ENCODE measurements at places on chromosomes 4 and X.

GRCh38 chrX:145677109-145677817 is 140.4 kb upstream of the SLITRK2 start:
- ATAC-seq = no peak

DNA sequence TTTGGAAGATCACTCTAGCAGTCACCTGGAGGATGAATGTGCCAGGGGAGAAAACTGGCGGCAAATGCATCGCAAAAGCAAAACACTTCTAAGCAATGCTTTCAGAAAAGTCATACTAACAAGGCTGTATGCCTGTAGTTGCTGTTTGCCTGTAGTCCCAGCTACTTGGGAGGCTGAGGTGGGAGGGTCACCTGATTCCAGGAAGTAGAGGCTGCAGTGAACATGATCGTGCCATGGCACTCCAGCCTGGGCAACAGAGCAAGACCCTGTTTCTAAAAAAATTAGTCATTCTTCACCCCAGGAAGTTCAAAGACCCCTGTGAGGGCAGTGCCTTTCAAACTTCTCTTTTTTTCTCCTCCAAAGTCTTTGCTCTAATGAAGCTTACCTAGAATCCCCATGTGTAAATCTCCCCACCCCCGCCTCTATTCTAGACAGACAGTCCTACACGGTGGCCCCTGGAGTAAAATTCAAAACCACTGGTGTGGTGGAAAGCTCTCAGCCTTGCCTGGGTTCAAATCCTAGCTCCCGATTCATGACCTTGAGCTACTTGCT is 5.5 kb downstream of the SOWAHD start:
- no peak for ATAC-seq

DNA sequence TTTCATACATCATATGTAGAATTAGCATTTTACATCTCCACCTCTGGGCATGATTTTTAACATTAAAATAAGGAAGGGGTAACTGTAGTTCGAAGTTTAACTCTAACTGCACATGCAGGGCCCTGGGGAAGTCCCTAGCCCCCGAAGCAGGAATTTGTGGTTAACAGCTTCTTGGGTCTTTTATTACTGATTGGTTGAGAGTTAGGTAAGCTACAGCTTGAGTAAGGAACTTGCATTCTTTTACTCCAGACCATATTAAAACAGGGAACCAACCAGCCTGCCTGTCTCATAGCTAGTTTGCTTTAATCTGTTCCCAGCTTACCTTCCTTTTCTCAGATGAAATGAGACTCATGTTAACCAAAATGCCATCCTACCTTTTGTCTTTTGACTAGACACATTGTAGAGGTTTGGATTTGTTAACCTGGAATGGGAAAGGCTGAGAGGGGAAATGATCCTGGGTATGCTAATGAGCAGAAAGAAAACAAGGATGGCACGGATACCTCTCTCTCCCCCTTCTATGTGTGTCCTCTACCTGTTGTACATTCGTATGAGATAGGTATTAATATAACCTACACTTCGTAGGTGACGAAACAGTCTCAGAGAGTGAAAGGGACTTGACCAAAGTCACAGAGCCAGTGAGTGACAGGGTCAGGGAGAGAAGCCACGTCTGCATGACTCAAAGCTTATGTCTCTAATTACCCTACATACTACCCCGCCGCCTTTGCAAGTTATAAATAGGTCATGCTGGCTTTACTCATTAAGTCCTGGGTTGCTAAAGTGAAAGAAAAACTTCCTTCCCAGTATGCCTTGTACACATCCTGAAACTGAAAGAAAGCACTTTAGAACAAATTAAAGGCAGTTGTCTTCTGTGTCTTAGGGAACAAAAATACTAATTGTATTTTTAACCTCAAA is 119.5 kb upstream of the AFF2 start:
- ATAC-seq = no peak

- ATAC-seq = no peak
Measured at GRCh38 chr4:140858897-140859296, 102.7 kb upstream of the TBC1D9 start.

- no peak for ATAC-seq
Measured at GRCh38 chr4:180098586-180098985, 2144.6 kb upstream of the TENM3 start.

DNA sequence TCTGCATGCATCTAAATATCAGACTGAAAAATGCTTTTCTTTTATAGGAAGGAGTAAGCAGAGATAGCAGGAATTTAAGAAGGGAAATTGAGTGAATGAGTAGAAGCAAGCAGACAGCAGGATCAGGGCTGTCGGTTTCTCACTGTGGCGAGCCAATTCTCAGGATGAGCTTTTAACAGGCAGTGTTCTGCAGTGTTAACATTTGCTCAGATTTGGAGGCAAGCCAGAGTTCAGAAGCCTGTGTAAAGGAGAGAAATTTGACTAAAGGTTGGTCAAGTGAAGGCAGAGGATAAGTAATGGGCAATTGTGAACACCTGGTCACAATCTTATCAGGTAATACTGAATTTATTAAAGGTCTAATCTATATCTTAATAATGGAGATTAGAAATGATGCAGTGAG is 133.3 kb upstream of the MAGEB16 start:
- ATAC-seq = no peak

DNA sequence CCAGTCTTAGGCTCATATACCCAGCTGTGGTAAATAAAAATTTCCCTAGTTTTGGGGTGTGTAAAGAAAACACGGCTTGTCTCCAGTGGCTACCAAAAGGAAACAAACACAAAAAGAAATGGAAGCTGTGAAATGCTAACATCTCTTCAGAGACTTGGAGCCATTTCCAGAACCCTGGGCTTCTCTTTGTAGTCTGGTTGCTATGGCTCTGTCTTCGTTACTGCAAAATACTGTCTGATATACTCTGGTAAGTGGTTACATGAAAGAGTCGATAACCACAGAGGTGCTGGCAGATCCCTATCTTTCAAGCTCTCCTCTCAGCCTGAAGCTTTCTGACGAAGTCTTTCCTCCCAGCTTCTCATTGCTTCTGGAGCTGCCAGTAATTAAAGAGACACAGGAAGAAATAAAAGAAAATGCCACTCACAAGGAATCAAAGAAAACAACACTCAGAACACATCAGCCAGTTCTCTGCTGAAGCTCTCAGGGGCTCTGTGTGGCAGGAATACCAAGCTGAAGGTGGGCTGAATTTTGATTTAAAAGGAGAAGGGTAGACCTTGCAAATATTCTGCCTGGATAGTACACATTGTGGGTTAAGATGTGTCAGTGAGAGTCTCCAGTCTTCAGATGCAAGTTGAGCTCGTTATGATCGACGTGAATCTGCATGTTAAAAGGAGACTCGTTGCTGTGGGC is 107.6 kb upstream of the FAM9C start:
- peak; percentile 57 for ATAC-seq

DNA sequence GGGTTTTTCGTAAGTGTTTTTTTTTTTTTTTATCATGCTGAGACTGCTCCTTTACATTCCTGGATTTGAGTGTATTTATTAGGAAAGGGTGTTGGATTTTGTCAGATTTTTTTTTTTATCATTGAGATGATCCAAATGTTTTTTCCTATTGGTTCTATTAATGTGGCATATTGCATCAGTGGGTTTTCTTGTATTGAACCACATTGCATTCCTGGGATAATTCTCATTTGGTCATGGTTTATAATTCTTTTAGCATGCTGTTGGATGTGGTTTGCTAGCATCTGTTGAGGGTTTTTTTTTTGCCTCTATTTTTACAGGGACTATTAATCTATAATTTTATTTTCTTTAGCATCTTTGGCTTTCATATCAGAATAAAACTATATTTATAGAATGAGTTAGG is 28.8 kb downstream of the COL4A5 start:
- no peak for ATAC-seq

DNA sequence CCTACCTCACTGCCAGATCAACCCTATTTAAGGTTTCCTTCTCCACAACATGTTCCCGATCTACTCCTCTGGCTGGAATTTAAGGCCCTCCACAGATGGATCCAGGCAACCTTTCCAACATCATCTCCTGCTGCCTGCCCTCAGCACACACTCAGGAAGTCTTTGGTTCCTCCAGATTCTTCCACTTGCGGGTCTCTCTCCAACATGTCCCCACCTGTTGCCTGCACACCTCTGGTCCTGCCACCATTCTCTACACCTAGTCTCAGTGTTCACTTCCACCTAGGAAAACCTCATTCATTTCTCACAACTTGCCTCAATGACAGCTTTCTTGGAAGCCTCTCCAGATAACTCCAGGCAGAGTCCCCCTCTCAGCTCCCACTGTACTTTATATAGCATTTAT is 80.1 kb downstream of the RTL5 start:
- ATAC-seq = no peak

DNA sequence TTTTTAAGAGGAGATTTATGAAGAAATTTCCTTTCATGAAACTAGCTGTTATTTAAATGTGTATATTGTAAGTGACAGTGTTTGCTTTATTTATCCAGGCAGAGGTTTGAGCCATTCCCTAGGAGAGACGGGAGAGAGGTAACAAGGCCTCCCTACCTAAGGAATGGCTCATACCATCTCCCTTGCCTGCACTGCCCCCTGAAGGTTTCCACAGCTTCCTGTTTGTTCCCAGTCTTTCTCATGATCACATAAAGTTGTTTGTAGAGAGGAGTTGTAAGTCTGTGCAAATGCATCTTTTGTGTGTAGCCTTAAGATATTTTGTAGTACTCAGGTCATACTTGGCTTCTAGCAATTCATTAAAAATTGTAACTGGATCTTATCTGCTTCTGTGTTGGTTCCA is 1504.5 kb upstream of the PCDH10 start:
- ATAC-seq = no peak

- ATAC-seq = no peak
Measured at GRCh38 chr4:121765971-121766538, 1.1 kb upstream of the SMIM43 start.

DNA sequence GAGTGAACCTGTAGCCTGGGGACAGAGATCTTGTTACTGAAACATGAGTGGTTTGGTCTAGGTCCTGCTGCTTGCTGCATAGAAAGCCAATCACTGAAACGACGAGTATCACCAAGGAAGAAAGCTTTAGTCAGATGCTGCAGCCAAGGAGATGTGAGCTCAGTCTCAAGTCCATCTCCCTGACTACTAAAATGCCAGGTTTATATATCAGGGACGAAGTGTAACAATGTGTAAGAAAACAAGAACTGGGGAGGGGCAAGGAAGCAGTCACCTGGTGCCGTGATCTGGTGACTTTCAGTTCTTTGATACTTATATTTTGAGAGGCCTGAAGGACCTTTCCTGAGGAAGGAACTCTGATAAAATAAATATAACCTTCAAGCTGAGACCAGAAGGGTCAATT is 19.6 kb upstream of the ABRAXAS1 start:
- ATAC-seq = no peak

DNA sequence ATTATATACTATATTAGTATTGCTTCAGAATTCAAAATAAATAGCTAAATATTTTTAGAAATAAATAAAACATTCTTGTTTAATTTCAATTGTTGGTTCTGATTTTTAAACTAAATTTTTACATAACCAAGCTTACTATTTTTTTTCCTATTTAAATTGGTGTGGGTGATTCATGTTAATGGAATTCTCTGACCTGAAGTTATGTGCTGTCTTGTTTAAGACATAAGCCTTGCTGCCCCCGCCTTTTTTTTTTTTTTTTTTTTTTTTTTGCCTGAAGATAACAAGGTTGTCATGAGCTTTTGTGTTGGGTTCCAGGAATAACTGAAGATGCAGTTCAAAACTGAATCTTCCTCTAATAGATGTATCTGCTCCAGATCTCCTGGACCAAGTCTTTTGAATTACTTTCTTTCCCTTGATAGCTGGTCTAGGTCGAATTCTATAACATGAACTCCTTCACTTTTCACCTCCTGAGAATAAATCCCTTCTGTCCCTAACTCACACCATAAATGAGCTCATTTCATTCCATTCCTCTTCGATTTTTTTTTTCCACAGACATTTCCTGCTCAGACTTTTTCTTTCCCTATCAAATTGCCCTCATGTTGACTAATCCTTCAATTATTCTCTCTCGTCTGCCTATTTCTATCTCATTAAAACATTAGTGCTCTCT is 261.5 kb upstream of the FTHL17 start:
- no peak for ATAC-seq

DNA sequence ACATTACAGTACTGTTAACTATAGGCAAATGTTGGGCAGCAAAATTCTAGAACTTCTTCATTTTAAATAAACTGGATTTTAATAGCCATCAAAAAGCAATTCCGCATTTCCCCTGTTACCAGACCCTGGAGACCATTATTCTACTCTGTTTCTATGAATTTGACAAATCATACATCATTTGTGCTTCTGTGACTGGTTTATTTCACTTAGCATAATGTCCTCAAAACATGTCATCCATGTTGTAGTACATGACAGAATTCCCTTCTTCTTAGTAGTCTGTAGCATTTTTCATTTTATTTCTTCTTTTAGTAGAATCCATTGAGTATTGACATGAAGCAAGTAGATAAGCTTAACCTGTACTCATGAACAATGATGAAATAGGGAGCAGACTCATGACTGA is 59.4 kb upstream of the PPP4R3C start:
- no peak for ATAC-seq

- no peak for ATAC-seq
Measured at GRCh38 chrX:22800806-22801205, 199.0 kb upstream of the DDX53 start.

DNA sequence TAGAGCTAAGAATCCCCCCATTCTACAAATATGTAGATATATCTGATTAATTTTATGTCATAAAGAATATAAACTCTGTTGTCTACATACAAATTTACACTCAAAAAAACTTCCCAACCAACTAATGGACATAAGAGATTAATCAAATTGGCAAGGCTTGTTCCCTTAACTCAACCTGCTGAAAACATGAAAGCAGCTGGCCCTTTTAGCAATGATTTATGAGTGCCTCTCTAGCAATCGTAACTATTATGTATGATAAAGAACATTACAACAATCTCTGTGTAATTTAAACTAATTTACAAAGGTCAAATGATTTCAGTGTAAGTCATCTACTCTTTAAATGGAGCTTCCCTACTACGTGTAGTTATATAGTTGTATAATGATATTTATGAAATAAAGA is 83.1 kb upstream of the FTHL17 start:
- ATAC-seq = no peak

DNA sequence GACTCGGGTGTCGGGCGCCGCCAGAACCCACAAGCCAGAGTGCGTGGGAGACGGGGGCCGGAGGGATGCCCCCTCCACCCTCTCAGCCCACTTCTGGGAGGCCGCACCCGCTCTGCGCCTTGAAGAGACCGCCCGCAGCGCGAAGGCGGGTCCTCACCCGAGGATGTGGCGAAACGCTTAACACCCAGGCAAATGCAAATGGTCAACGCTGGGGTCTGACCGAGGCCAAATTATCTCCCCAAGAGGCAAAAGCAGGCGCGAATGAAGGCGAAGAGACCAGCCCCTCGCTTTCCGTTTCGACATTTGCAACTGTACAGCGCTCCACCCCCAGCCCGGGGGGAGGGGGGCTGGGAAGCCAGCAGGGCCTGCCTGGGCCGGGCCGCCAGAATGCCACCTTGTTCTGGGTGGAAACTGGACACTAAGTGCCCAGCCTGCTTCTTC is 137.7 kb upstream of the ZIC3 start:
- ATAC-seq = peak; percentile 35

DNA sequence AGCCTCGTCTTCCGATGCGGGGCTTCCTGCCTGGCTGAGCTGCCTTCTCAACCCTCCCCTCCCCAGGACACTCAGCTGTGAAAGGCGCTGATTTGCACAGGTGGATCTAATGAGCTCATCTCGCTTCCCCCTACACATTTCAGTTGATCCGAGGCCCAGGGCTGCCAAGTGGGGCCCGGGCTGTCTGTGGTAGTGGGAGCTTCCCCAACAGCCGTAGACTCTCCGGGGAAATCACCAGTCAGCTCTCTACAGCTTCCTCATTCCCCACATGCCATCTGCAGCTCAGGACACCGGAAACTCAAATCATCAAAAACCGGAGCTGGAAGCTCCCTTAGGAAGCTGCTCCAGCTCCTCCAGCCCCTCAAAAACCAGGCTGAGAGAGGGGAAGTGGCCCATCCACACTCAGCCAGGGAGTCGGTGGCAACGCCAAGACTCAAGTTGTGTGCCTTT is 56.2 kb downstream of the SMIM20 start:
- ATAC-seq = peak; percentile 58
